ENCODE measurements at places on chromosomes 11 and 22. TPM values are rescaled to one million over a fixed set of nuclear protein-coding genes. Genes with fewer than 3 reads are reported as not detected.

- no peak for DNase-seq
Observed at GRCh38 chr22:33597274-33597985, 322.8 kb downstream of the LARGE1 start.

DNA sequence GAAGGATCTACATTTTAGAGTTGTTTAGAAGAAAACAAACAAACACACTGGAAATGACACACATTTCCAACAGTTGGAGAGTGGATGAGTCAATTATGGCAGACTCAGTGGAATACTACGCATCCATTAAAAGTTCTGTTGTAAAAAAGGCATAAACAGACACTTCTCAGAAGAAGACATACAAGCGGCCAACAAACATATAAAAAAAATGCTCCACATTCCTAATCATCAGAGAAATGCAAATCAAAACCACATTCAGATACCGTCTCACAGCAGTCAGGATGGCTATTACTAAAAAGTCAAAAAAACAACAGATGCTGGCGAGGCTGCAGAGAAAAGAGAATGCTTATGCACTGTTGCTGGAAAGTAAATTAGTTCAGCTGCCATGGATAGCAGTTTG lies 298.2 kb downstream of the DDX10 start:
- no peak for DNase-seq

DNA sequence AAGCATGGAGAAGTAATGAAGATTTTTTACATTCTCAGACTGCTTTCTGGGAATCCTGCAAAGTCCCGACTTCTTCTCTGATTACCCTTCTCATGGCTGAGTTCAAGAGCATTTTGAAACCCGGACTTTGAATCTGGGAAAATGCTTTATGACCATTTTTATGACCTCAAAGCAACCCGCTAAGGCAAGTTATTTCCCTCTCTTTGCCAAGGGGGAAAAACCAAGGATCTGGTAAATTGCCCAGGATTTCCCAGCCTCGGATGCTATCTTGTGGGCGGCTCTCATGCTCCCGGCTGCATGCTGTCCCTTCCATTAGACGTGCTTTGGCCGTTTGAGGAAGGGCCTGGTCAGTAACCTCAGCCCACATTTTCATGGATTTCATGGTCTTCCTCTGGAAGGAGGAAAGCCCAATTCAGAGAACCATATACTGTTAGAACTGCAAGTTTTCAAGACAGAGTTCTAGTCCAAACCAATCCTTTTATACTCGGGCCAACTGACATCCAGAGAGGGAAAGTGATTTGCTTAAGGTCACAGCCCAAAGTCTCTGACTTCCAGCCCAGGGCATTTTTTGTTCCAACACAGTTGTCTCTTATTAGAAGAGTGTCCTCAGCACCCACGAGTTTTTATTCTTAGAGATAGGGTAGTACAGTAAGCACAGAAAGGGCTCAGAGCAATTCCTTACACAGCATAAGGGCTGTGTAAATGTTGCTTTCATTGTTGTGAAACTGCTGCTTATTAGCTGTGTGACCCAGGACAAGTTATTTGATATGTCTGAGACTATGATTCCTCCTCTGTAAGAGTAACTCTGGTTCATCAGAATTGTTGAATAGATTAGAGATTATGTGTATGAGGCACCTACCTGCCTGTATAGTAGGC lies 77.4 kb downstream of the NAV2 start:
- DNase-seq: no peak

DNA sequence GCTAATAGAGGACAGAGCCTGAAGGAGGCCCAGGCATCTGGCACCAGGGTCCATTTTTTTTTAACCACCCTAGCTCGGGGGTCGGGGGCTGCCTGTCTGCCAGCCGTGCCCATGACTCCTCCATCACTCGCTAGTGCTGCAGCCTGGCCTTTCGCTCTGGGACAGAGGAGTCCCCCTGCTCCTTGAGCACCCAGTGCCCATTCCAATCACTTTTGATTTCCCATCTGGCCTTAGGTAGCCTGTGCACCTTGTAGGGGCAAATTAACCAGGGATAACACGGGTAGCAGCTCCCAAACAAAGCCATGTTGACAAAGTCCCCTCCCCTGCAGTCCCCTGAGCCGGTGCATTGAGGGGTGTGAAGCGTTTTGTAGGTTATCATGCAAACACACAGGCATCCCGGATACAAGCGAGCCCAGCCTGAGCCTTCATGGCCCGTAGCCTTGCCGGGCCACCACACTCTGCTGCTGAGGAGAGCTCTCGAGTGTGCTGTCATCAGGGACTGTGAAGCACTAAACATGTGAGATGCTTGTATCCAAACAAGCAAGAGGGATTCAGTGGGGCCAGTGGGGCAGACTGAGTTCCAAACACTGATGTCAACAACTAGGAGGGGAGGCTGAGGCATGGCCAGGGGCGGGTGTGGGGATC lies 208.7 kb downstream of the DSCAML1 start:
- DNase-seq: no peak

PRG2 gene
- 0.81 TPM for total RNA-seq

All from HCT116 (cell line).